Activated naive CD8-positive, alpha-beta T cell treated with anti-CD3 and anti-CD28 coated beads for 36 hours (primary cell): ENCODE measurements at places on chromosomes 7 and 10. TPM values are rescaled to one million over a fixed set of nuclear protein-coding genes. Genes with fewer than 3 reads are reported as not detected.

- H3K36me3 ChIP-seq, result no peaks in the 10 kb centered on the region
- H3K4me1 ChIP-seq, result no peaks in the 10 kb centered on the region
- H3K27ac ChIP-seq, result no peak overlapping the region
- no peak overlapping the region for H3K4me3 ChIP-seq
- DNase-seq, result no peak
Observed at GRCh38 chr7:142945001-142945400, 5.7 kb downstream of the LLCFC1 start.

HMX2 gene
- 0.12 TPM for total RNA-seq

ABHD11 gene
- total RNA-seq, result 25.2 TPM

GRCh38 chr10:132539894-132540293 is 2.3 kb downstream of the INPP5A start:
- no peaks in the 10 kb centered on the region for H3K36me3 ChIP-seq
- H3K4me3 ChIP-seq, result peak overlapping the region; percentile 90
- peaks cover 61% of the 10 kb centered on the region for H3K4me1 ChIP-seq
- H3K27me3 ChIP-seq, result no peaks in the 10 kb centered on the region
- peak; percentile 41 for DNase-seq
- H3K27ac ChIP-seq, result peak overlapping the region; percentile 81

DNA sequence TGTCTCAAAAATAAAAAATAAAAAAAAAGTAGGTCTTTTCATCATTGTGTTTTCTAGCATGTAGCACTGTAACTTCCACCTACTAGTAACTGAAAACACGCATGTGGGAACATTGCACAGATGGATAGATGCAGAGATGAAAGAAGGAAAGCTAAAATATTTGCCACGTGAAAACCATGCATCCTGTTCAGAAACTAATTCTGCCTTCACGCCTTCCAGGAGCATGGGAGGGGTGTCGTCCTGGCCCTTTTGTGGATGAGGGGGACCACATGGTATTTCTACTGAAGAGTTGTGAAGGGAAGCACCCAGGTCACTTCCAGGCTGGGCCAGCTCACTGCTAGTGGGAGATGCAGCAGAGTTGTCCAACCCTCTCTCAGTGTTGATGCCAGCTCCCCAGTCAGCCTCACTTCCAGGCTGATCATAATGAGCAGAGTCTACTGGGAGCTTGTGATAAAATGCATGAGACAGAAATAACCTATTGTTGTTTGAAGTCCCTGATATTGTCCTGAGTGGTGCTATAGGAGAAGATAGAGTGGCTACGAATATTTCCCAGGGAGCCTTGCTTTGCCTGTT is 287.1 kb upstream of the CELF2 start:
- no peak overlapping the region for H3K4me3 ChIP-seq
- H3K27ac ChIP-seq, result no peak overlapping the region
- H3K27me3 ChIP-seq, result peaks cover 6% of the 10 kb centered on the region
- H3K4me1 ChIP-seq, result no peaks in the 10 kb centered on the region

SMKR1 gene
- 6.1 TPM for total RNA-seq

- H3K36me3 ChIP-seq, result no peaks in the 10 kb centered on the region
- no peak overlapping the region for H3K27ac ChIP-seq
- H3K4me3 ChIP-seq, result no peak overlapping the region
Observed at GRCh38 chr7:31875424-31875823, 188.4 kb downstream of the PPP1R17 start.

VWA2 gene
- not detected for total RNA-seq
